ENCODE measurements at places on chromosomes 16 and 17.
A peak's percentile ranks its signal among the peaks of the same experiment; 100 is the strongest.

DNA sequence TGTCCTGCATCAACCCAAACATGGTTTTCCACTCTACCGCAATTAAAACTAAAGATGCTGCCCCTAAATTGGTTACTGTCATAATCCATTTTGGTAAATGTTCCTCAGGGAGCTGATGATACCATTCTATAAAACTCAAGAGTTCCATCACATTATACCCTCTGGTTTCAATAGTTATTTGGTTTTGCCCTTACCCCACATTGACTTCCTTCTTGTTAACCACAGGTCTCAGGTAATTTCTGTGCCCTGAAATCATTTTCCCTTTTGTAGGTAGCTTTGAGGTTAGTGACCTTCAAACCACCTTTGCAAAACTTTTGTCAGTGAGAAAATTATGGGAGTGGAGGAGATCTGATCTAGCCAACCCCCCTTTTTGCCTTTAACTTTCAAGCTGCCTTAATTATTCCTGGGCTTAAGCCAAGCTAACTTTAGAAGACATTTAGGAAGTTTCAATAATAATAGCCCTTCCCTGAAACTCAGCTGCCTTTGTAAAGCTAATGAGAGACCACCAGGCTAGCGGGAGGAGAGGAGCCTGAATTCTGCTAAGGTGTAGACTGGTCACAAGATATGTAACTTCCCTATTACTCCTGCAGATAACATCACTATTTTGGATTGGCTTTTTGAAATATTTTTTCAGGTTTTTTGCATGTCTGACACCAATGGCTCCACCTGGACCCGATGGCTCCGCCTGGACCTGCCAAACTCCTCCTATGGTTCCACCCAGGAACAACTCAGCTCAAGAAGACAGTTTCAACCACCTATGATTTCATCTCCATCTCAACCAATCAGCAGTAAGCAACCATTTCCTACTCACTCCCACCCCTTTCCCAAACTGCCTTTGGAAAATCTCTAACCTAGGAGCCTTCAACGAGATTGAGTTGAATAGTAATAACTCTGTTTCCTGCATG lies 224.9 kb downstream of the HS3ST3B1 start:
- no peak for DNase-seq

DNA sequence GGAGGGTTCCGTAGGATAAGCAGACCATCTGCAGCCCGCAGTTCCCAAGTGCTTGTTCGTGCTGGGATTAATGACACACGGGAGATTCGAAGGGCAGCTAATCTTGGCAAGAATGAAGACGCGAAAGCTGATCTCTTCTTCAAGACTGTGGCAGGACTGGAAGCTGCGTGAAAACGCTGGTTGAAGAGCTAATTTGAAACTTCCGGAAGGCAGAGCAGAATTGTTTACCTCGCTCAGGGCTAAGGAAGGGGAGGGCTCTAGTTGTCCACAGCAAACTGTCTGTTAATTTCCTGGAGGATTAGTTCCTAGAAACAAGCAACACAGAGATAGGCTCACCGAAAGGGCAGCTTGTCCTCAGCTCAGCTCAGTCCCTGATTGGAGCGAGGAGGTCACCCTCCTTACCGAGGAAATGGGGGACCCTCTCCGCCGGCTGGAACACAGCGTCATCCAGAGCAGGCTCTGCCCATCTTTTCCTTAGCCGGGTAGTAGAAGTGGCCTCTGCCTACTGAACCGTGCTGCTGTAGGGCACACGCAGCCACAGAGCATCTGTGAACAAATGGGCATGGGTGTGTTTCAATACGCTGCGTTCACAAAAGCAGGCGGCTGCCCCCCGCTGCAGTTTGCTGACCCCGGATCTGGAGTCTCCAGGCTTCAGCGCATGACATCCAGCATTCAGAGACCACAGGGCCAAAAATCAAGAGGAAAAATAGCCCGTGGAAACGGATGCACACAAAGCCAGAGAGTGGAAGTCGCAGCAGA lies 16.7 kb upstream of the BAIAP2 start:
- DNase-seq, result no peak

DNA sequence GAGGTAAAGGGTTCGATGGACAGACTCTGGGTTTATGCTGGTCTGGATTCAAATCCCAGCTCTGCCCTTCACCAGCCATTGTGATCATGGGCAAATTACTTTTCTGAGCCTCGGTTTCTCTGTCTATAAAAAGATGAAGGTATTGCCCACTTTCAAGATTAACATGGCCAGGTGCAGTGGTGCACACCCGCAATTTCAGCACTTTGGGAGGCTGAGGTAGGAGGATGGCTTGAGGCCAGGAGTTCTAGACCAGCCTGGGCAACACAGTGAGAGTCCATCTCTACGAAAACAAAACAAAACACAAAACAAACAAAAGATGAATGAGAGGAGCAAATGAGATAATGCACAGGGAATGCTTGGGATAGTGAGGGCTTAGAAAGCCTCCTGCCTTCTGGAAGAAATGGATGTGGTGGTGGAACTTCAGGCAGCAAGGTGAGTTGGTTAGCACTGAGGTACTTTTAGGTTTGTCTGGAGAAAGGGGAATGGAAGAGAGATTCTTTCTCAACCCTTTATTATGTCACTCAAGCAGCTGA lies 8.5 kb downstream of the ADGRG3 start:
- no peak for DNase-seq

DNA sequence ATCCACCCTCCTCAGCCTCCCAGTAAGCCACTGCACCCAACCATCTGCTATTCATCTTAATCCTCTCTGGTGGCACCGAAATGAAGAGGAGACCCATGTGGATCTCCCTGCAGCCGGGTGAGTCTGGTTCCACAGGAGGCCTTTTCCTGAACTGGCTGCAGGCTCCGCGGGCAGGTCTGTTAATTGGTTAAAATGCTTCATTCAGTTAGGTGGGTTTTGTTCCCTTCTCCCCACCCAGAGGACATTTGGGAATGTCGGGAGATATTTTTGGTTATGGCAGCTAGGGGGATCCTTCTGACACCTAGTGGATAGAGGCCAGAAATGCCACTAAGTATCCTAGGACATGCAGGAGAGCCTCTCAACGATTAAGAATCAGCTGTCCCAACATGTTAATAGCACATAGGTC lies 16.7 kb downstream of the C16orf54 start:
- DNase-seq, result peak; percentile 7

GRCh38 chr17:49842371-49842770 lies 5.5 kb downstream of the TAC4 start:
- no peak for DNase-seq

DNA sequence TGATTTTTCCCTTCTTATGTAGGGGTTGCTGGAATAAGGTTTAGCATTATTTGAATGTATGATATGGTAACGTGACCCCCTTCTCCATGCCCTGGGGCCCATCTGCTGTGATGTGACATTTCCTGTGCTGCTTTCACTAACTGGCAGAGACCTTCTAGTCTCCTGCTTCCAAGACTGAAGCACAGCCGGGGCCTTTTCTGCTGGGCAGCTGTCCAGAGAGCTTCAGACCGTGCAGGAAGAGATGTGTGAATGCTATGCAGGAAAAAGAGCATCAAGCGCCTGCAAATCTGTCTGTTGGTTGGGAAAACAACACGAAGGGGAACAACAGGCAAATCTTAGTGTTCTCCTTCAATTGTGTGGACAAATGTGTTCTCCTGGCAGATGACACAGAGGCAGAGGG lies 128.5 kb downstream of the SPACA3 start:
- no peak for DNase-seq

GRCh38 chr16:63188086-63188771 lies 1152.0 kb upstream of the CDH8 start:
- no peak for DNase-seq

GRCh38 chr16:87075319-87075860 lies 241.8 kb downstream of the C16orf95 start:
- DNase-seq, result no peak

DNA sequence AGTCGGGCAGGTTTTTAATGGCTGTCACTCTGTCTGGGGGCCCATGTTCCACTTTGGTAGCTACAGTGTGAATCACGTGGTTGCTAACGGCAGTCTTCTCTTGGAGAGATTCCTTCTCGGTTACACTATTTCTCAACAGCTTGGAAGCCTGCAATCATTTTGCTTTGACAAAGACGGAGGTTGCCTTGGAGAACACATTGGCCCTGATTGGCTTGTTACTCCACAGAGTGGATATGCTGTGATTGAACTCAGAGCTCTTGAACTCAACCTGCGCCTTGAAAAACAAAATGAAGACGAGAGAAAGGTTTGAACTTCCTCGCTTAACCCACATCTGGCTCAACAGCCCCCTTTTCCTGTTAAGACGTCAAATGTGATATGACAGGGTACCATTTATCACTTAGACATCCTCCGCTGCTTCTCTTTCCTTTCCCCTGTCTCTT lies 218.9 kb downstream of the MAF start:
- DNase-seq, result no peak

DNA sequence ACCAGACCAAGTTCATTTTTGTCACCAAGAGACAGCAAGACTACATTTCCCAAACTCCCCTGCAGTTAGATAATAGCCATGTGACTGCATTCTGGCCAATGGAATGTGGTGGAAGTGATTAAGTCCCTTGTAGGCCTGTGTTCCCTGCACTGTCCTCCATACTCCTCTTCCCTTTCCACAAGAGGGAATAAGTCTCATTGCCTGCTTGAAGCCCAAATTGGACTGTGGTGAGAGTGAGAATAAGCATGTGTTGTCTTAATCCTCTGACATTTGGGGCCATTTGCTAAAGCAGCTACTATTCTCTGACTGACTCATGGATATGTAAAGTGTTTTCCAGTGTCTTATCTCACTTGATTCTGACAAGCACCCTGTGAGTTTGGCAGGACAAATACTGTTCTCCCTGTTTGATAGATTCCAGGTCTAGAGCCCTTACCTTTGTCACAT lies 20.7 kb downstream of the PIK3R6 start:
- DNase-seq, result no peak

GRCh38 chr17:13352747-13353415 lies 248.8 kb downstream of the HS3ST3A1 start:
- no peak for DNase-seq

DNA sequence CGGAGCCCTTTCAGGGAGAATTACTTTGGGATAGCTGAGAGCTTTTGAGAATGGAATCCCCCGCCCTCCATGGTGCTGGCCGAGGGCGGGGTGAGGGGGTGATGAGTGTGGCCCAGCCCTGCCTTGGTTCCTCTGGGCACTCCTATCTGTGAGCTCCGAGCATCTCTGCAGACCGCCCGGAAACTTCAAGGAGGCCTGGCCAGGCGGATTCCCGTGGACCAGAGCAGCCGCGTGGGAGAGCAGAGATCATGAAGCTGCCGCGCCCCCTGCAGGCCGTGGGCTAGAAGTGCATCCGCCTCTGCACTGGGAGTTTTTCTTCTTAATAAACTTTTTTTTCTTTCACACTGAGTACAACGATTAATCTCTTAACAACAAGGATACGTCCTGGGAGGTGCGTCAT lies 392.9 kb upstream of the EEF2KMT start:
- DNase-seq, result no peak

DNA sequence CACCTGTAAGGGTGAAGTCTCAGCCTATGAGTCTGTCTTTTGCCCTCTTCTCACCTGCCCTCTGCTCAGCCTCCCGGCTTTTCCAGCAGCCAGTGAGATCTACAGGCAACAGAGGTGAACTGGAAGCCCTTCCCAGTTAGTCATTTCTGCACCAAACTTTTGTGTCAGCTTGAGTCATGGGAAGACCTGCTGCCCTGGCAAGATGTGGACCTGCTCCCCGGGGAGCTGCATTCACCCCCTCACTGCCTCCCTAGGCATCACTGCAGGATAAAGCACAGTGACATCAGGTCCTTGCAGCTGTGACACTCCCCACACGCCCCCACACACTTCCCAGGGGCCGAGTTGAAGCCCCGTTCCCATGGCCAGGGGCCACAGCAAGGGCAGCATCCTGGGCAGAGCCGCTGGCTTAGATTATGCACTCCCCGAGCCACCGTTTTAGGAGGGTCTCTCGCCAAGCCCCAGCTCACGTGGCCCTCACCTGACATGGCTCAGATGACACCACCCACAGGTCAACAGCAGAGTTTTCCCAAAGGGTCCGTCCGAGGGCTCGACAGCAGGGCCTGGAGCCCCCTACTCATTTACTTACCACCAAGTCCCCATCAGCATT lies 6.5 kb upstream of the ABR start:
- DNase-seq, result no peak

- no peak for DNase-seq
Observed at GRCh38 chr16:79632289-79632688, 31.8 kb upstream of the MAF start.

- DNase-seq, result no peak
Observed at GRCh38 chr16:73015612-73016487, 32.1 kb downstream of the ZFHX3 start.

- DNase-seq, result peak; percentile 18
Observed at GRCh38 chr16:48158296-48158695, 2.5 kb upstream of the ABCC12 start.

- no peak for DNase-seq
Observed at GRCh38 chr17:12187658-12188057, 167.0 kb downstream of the MAP2K4 start.

DNA sequence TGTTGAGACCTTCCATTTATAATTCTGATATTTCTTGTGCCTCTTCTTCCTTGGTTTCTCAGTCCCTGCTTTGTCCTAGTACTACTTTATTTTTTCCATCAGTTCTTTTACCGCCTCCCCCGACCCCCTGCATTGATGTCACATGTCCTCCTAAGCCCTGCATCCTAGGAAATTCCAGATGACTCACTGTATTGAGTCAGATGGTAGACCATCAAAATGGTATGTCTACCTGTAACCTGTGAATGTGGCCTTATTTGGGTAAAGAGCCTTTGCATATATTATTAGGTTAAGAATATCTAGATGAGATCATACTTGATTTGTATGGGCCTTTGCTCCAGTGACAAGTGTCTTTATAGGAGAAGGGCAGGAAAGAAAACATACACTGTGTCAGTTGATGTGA lies 515.3 kb upstream of the CA10 start:
- DNase-seq, result no peak

DNA sequence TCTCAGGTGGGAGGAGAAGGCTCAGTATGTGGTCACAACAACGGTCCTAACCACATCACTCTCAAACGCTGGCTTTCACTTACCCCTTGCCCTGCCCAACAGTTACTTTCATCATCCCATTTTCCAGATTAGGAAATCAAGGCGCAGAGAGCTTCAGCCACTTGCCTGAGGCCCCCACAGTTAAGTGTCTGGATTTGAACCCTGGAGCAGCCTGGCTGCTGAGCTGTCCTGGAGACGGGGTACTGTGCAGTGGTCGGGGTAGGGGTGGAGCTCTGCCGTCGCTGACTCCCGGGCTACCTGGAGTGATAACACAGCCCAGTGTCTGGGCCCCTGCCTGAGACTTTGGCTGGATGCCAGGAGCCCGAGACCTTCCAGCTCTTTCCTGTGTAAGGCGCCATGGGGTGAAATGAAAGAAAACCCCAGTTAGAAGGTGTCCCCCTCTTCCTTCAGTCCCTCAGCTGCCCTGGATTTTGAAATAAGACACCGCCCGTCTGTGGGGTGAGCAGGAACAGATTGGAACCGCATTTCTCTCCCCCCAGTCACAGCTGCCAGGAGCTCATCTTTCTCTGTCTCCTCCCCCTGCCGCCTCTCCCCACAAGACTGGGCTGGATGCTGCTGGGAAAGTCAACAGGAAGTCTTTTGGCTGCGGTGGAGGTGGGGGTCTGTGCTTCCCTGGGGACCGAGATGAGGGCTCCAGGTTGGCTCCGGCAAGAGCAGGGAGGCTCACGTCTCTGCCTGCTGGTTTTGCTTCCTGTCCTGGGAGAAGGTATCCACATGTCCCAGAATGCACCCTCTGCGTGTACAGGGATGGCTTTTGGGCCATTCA lies 280.2 kb downstream of the SEC14L1 start:
- DNase-seq, result no peak

GRCh38 chr17:17887752-17888304 lies 51.0 kb upstream of the SREBF1 start:
- no peak for DNase-seq

- no peak for DNase-seq
Observed at GRCh38 chr17:11353601-11354000, 112.6 kb downstream of the SHISA6 start.

- no peak for DNase-seq
Observed at GRCh38 chr16:57999971-58000705, at the start of gene ZNF319. TSS of gene ZNF319 (minus strand) at chr16:58000672. CDS start at chr16:57998265, 2,407 bp downstream.

Data from AG09309 (cell line).